ENCODE measurements at places on chromosomes 16 and 17. TPM values are rescaled to one million over a fixed set of nuclear protein-coding genes. Genes with fewer than 3 reads are reported as not detected.

DNA sequence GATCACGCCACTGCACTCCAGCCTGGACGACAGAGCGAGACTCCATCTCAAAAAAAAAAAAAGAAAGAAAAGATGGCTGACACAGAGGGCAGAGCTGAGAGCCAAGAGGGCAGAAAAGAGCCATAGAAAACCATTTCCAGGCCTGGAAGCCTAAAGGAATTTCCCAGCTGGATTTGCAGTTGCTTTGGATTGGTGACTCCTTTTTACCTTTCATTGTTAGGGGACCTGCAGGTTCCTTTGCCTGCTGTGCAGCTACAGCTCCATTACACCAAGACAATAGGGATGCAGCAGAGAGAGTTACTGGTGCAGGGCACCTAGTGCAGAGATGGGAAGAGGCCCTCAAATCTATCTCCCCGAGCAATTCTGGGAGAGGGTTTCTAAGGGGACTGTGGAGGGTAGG lies 18.4 kb downstream of the ZNF668 start:
- DNase-seq: no peak

DNA sequence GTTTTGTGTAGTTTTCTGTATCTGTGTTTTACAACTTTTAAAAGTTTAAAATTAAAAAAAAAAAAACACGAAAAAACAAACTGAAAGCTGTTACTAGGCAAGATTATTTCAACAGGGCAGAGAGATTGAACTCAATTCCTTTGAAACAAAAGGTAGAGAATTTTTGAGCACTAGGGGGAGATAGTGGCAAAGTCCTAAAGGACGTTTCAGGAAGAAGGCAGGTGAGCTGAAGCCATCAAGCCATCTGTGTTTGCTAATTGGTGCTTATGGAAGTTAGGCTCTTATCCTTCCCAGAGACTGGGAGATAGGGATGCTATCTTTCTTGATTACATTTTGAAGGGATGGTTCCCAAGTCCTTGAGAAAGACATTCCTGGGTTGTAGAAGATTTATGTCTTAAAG lies 70.6 kb upstream of the CLEC3A start:
- DNase-seq: no peak

DNA sequence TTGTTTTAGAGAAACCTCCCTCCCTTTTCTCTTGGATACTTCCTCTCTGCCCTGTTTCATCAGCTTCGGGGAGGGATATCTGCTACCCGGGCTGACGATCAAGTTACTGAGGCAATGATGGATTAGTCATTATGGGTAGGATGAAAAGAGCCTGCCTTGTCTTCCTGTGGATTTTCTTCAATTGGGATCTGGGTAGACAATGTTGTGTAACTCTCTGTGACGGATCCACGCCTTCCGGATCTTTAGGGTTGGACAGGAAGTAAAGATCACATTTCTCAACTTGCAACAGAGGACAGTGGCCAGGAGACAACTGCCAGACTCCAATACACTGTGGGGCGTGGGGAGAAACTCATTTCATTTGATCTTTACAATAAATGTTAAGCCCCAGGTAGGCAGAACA lies 11.3 kb upstream of the CHST6 start:
- DNase-seq: peak; percentile 77

- no peak for DNase-seq
Observed at GRCh38 chr17:263773-264172, 82.3 kb upstream of the DOC2B start.

GRCh38 chr16:48106446-48106845 lies 49.3 kb downstream of the ABCC12 start:
- no peak for DNase-seq

- no peak for DNase-seq
Observed at GRCh38 chr17:9509236-9509816, 66.3 kb downstream of the STX8 start.

DNA sequence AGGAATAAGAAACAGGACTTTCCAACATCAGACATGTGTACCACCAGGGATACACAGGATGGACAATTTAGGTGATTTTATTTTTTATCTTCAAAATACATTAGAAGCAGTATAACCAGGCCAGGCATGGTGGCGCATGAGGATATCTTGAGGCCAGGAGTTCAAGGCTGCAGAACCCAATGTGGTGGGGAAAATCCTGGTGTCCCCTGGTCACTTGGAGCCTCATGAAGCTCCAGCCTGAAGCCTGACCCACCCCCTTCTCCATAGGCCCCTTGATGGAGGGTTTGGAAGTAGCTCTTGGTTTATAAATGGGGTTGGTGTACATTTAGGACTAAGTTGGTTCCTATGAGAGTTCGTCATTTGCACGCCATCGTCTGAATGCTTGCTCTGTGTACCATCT lies 88.6 kb downstream of the MYH11 start:
- no peak for DNase-seq

- DNase-seq: no peak
Observed at GRCh38 chr17:81460856-81461460, 51.6 kb downstream of the ACTG1 start.

GRCh38 chr16:55045756-55046460 lies 115.2 kb downstream of the IRX5 start:
- no peak for DNase-seq

MYH3 gene
- total RNA-seq: 0.64 TPM

GRCh38 chr17:64015447-64015846 lies 5.0 kb downstream of the ICAM2 start:
- no peak for DNase-seq

GRCh38 chr16:85018529-85019236 lies 7.3 kb upstream of the ZDHHC7 start:
- DNase-seq: no peak

DNA sequence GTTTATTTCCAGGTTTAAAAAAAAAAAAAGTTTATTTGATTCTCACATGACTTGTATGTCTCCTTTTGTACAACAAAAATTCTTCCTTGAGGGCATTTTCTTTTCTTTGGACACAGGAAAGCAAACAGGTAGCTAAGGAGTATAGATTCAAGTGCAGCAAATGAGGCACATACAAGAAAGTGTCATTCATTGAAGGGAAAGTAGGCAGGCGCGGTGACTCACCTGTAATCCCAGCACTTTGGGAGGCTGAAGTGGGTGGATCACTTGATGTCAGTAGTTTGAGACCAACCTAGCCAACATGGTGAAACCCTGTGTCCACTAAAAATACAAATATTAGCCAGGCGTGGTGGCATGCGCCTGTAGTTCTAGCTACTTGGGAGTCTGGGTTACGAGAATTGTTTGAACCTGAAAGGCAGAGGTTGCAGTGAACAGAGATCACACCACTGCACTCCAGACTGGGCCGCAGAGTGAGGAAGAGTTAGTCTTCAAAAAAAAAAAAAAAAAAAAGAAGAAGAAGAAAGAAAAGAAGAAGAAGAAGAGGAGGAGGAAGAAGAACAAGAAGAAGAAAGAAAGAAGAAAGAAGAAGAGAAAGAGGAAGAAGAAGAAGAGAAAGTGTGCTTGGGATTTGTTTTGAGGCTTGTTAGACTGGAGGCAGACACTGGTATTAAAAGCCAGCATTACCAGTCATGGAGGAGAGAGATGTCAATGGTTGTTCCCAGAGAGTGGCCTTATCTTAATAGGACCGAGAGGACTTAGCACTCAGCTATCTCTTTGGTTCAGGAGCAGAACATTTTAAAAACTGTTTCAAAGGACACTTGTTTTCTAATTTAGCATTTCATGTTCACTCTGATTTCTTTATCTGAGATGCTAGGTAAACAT lies 19.7 kb downstream of the GINS3 start:
- no peak for DNase-seq

MYH11 gene
- not detected for total RNA-seq

DNA sequence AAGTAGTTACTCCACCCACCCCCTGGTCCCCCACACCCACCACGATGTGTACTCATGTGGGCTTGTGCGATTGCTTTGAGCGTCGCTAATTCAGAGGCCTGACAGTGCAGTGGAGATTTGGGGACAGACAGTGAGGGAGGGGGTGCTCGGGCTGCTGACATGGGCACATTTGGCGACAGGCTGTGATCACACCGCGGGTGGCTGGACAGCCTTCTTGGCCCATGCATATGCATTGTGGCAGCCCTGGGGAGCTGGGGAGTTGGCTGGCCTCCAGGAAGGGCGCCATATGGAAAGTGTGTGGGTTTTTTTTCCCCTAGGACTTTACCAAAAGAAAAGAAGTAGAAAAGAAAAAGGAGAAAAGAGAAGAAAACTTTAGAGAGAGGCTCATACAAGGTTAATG lies 275.5 kb upstream of the N4BP1 start:
- DNase-seq: no peak

SULT1A2 gene
- total RNA-seq: not detected

FOXL1 gene
- 25.0 TPM for total RNA-seq

GRCh38 chr16:760545-761343 lies at the start of gene MSLN:
MSLN (plus strand) TSS chr16:760734; CDS start chr16:762681, 1,947 bp downstream.
- DNase-seq: no peak

GRCh38 chr17:80781807-80782277 lies 209.8 kb upstream of the CHMP6 start:
- DNase-seq: no peak

ZPBP2 gene
- not detected for total RNA-seq

- DNase-seq: no peak
Observed at GRCh38 chr17:31525801-31526549, 134.5 kb downstream of the RAB11FIP4 start.

DNA sequence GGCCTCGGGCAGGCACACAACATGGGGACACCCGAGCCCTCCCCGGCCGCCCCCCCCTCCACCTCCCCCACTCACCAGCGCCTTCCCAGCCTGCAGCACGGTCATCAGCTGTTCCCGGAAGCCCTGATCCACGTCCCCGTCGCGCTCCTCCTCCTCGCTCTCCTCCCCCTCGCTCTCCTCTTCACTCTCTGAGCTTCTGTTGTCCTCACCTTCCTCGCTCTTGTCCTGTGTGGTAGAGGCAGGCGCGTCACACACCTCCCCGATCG lies 10.3 kb downstream of the MYBBP1A start:
- no peak for DNase-seq

KRT15 gene
- total RNA-seq: 8.0 TPM

LDHD gene
- 1.1 TPM for total RNA-seq

GRCh38 chr17:65514541-65514940 lies 46.9 kb downstream of the AXIN2 start:
- DNase-seq: peak; percentile 28
